SIG-M5 (cell line): ENCODE measurements at places on chromosomes 16 and 17.

DNA sequence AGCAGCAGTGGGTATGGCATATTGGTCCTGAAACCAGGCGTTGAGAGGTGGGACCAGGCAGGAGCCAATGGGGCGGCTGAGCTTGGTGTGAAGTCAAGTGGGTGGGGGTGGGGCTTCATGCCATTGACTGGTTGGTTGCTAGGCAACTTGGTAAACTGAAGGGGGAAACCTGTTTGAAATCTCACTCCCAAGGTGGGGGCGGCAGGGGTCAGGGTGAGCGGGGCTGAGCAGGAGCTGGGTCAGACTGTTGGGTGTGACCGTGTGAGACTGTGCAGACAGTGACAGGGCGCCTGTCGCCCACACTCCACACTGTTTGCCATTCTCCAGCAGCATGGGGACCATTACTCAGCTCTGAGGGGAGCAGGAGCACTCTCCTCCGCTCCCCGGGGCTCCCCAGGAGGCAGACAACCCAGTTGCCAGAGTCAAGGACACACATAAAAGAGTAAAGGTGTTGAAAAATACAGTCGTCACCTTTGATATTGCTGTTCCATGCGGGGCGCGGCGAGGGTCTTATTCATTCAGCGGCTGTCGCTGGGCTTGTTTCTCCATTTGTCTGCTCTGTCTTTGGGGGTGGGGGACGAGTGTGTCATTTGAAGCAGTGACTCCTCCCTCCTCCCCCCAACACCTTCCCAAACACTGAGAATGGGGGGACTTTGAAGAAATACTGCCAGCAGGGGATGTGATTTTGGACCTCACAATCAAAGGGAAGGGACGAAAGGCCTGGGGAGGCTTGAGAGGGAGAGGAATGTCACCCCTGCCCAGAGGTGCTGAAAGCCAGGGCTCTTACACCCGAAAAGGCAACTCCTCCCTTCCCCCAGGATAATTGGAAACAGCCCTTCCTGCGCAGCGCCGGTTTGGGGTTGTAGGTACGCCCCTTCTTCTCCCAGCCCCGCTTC lies 1.2 kb upstream of the EFNB3 start:
- no peak for DNase-seq

- no peak for DNase-seq
Observed at GRCh38 chr17:2179615-2180295, 123.8 kb downstream of the SMG6 start.

- DNase-seq = no peak
Observed at GRCh38 chr16:13781575-13782338, 138.2 kb upstream of the ERCC4 start.

DNA sequence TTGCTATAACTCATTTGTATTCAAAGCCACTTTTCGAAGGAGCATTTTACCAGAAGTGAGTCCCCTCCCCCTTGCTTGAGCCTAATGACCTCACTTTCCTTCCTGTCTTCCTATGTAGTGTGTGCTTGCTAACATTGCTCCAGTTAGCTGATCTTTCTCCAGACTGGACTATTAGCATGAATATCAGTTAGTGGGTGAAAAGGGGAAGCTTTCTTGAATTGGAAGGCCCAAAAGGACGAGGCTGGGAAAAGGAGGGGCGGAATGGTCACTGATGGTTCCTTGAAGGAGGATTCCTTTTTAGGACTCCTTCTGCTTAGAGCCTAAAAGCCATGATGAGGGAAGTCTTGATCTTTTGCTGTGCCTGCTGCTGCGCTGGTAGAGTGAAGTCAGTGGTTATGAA lies 11.9 kb downstream of the MAP3K3 start:
- DNase-seq = no peak

DNA sequence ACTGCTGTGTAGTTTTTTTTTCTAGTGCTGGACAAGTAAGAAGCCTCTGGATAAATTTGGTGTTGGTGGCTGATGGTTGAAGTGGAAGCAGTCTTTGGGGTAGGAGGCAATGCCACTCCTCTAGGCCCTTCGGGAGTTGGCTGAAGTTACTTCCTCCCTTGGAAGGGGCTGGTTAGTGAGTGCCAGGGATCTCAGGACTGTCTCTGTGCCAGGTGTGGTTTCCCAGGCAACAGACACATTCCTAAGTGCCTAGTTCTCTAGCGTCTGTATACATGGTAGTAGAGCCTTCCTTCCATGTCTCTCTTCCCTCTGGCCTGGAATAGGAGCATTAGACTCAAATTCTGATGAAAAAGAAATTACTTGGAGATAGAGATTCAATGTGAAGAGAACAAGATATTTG lies 15.3 kb downstream of the TMEM98 start:
- DNase-seq = no peak

DNA sequence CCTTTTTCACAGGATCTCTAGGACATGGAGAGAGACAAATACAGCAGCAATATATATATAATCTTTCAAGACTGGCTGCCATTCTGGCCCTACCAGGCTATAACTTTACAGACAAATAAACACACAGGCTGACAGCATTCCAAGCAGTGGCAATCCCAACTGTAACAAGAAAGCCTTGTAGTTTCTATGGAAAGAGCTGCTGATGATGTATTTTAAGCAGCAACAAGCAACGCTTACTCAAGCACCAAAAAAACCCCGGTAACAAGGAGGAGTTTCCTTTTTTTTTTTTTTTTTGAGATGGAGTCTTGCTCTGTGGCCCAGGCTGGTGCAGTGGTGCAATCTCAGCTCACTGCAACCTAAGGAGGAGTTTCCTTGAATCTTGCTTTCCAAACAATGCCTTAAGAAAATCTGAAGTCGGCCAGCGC lies 23.2 kb downstream of the LSM12 start:
- DNase-seq = no peak

GRCh38 chr17:77704048-77704815 lies 254.3 kb upstream of the TNRC6C start:
- no peak for DNase-seq

GRCh38 chr17:63041722-63042121 lies 75.7 kb downstream of the TANC2 start:
- no peak for DNase-seq

- DNase-seq = peak; percentile 73
Observed at GRCh38 chr17:77916703-77917481, 41.6 kb upstream of the TNRC6C start.

- peak; percentile 88 for DNase-seq
Observed at GRCh38 chr17:41786227-41787020, at the start of gene JUP. JUP (minus strand) TSS chr17:41786711; CDS start chr17:41771854, 14,857 bp downstream.

GRCh38 chr17:1730326-1731193 lies 6.1 kb downstream of the WDR81 start:
- DNase-seq = no peak

DNA sequence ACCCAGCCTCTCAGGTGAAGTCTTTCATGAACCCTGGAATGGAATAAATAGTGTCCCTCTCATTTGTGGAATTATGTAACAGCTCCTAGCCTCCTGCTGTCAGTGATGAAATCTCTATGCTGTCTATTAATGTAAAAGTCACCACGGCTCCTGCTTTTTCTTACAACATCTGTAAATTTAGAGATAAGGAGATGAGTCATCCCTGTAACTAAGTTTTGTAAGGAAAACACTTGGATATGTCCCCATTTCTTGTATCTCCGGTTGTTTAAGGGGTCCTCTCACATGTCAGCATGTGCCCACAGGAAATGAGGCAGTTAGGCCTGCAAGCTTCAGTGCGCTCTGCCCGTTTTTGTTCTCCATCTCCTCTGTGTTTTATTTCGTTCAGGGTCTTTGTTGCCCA lies 2.8 kb upstream of the NAT9 start:
- peak; percentile 99 for DNase-seq

DNA sequence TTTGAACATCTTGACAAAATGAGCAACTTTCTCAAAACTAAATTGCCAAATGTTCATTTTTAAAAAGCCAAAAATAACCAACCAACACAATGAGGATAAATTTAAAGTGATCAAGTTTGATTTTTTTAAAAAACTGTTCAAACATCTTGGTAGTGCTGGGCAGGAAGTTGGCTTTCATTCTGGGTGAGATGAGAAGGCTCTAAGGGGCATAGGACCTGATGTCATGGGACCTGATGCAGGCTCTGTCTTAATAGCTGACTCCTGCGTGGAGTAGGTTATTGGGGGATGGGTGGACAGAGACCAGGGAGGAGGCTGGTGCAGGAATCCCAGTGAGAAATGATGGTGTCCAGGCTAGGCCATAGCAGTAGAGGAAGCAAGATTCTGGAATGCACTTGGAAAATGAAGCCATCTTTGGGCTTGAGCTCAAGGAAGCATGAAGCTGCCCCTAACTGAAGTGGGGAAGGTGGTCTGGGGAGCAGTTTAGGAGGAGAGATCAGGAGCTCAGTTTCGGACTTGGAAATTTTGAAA lies 20.4 kb downstream of the NLRC5 start:
- DNase-seq = no peak
